ENCODE measurements at places on chromosomes 1 and 21.
A peak's percentile ranks its signal among the peaks of the same experiment; 100 is the strongest.

DNA sequence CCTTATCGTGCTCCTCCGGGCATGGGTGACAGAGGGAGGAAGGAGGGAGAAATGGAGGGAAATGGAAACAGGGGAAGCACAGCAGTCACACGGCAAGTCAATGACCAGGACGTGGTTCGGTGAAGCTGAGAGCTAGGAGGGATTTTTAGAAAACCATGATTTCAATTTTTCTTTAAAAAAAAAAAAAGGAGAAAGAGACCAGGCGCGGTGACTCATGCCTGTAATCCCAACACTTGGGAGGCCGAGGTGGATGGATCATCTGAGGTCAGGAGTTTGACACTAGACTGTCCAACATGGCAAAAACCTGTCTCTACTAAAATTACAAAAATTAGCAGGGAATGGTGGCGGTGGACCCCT, 776 bp upstream of the TNFRSF9 start:
- DNase-seq, result no peak

DNA sequence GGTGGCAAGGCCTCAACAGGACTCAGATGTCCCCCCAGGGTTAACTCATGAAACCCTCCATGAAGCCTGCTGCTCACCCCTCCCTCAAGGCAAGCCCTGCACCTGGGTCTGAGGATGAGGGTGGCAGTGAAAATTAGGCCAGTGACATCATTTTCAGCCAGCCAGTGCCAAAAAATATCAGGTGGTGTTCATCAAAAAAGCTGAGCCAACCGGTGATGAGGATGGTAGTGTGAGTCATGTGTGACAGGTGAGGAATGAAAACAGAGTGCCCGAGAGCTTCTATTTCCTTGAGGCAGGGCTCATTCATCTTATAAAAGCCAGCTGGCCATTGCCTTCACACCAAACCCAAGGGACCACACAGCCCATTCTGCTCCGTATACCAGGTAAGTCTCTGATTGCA, at the start of gene SPRR1A:
SPRR1A (plus strand) TSS at position 339 of the 400 bp plus-strand sequence. CDS start 1,150 bp downstream, outside the sequence.
- DNase-seq, result no peak

DNA sequence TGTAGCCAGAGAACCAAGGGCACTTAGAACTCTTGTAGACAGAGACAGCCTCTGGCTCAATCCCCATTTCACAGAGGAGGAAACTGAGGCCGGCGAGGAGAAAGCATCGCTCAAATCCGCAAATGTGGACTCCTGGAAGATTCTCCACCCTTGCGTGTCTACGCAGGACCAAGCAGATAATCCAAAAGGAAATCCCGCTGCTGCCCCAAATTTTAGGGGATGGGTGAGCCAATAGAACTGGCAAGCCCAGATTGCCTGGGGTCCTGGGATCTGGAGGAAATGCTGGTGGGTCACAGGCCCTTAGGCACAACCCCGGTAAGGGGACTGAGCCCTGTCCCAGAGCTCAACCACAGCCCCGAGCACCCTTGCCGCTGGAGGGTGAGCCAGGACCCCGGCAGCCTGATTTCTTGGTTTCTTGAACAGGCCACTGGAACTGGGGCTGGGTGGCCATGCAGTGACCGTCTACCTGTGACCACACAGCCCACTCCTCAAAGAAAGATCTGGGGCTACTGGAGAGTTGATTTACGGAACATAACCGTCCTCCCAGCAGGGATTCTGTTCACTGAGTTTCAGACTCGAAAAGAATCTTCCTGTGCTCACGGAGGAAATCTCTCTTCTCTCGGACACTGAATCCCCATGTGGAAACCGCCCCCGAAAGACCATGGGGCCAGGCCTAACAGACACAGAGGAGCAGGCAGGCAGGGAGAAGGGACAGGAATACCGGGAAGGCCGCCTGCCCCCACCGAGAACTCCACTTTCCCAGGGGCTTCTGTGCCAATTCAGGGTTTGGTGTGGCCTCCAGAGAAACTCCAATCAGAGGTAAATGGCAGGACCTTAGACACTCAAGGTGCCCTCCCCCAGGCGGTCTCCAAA, 238.4 kb downstream of the NPHP4 start:
- DNase-seq, result no peak

GRCh38 chr1:1910033-1910465, 5.0 kb upstream of the CALML6 start:
- no peak for DNase-seq

DNA sequence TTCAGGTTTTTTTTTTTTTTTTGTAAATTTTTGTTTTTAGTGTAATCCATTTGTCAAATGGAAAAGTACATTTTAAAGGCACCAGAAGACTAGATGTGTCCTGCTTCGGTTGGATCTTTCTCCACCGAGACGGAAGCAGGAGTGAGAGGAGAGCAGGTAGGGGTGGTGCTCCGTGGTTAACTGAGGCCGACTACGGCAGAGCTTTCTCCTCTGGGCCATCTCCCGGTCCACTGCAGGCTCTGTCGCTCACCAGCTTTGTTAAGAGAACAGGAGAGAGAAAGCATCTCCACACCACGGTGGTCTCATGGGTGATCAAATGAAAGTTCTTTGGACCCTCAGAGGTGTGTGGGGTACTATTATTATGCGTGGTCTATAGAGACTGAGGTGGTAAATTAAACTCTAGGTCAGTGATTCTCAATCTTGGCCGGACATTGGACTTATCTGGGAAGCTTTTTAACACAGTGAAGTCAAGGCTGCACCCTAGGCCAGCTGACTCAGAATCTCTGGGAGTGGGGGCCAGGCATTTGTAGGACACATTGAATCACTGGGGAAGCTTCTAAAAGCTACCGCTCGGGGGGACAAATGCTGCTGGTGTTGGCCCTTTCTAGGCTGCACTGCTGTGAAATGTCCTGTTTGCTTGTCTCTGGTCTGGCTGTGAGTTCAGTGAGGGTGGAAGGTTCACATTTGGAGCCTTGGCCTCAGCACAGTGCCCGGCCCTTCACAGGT, 25.0 kb downstream of the ABCA4 start:
- DNase-seq, result no peak

GRCh38 chr1:171716616-171717015, 25.2 kb downstream of the VAMP4 start:
- no peak for DNase-seq

GRCh38 chr1:157278383-157279137, 140.4 kb upstream of the ETV3 start:
- DNase-seq, result no peak

DNA sequence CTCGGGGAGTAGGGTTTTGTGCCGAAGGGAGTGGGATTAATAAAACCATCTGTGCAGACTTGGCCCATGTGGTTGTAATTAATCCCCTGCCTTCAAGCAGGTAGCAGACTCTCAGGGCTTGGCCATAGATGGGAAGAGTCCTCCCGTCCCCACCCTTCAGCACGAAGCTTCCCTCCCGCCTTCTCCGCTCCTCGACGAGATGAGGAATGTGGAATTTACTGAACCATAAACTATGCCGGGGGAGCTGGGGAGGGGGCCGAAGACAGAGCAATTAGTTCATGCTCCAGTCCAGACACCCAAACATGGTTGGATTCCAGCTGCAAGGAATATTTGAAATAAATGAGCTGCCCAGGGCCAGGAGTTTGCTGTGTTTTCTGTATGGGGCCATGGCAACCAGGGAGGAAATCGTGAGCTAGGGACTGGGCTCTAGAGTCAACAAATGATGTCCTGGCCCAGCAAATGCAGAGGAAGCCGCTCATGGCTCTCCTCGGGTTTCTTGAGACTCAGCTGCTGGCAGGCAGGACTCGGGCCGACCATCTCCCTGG, 78.8 kb downstream of the SPSB1 start:
- no peak for DNase-seq

DNA sequence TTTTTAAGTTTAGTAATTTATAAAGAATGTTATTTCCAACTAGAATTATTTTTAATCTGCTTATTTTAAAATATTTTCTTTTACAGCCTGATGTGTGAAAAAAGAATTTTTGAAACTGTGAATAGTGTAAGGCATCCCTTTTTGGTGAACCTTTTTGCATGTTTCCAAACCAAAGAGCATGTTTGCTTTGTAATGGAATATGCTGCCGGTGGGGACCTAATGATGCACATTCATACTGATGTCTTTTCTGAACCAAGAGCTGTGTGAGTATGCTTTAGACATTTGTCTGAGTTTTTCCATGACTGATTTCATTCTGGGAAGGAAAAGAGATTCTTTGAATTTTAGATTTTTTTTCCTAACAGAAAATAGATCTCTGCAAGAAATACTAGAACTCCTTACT, 77.9 kb downstream of the GTF2B start:
- DNase-seq, result no peak

- no peak for DNase-seq
Observed at GRCh38 chr1:201593200-201593921, 54.4 kb downstream of the NAV1 start.

DNA sequence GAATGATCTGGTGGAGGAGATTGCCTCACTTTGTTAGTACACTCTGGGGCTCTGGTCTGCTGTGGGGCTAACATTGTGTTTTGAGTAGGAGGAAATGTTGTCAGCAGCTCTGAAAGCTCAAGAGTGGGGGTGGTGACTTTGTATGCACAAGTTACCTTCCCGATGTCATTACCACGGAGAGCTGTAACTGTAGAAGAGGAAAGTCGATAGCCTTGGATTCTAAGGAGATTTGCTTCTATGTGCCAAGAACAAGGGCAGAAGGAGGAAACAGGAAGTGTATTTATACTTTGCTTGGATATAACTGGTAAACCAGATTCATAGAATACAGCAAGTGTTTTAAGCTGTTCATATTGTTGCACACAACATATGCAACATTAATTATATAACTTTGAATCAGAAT, 196.1 kb downstream of the AMY1C start:
- no peak for DNase-seq

DNA sequence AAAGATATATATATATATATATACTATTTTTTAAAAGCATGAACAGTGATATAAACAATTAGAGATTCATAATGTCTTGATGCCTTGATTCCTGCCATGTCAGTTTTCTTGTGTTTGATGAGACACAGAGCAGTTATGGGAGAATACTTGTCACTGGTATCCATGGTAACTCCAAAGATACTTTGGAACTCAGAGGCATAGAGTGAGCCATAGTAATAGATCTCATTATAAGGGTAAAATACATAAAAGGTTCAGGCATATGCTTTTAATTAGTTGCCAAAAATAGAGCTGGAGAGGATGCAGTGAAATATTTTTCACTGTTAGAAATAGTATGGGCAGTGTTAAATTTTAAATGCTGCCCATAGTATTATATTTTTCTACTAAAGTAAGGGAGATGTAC, 134.1 kb downstream of the SYT14 start:
- DNase-seq, result no peak

DNA sequence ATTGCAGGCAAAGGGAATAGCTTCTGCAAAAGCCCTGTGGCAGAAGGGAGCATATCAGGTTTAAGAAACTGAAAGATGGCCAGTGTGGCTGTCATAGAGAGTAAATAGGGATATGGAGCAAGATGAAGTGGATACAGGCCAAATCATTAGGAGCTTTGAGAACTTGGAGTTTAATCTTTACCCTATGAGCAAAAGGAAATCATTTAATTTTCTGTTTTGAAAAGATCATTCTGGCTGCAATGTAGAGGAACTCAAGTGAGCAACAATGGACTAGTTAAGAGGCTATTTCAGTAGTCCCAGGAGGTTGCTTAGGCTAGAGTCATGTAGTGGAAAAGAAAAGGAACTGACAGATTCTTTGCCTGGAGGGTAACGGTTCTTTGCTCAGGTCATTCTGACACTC, 47.2 kb downstream of the RAP1A start:
- DNase-seq, result no peak

- no peak for DNase-seq
Observed at GRCh38 chr1:41860214-41860613, 58.5 kb downstream of the HIVEP3 start.

DNA sequence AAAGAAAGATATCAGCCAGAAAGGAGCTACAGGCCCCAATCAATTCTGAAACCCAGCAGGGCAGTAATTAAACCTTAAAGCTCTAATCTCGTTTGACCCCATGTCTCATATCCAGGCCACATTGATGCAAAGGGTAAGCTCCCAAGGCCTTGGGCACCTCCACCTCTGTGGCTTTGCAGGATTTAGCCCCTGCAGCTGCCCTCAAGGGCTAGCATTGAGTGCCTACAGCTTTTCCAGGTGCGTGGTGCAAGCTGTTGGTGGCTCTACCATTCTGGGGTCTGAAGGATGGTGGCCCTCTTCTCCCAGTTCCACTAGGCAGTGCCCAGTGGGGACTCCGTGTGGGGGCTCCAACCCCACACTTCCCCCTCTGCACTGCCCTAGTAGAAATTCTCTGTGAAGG, 429.9 kb downstream of the NPHP4 start:
- no peak for DNase-seq

- peak; percentile 82 for DNase-seq
Observed at GRCh38 chr21:33968080-33968994, 52.7 kb upstream of the ATP5PO start.

- no peak for DNase-seq
Observed at GRCh38 chr1:225410036-225410435, 17.8 kb downstream of the LBR start.

DNA sequence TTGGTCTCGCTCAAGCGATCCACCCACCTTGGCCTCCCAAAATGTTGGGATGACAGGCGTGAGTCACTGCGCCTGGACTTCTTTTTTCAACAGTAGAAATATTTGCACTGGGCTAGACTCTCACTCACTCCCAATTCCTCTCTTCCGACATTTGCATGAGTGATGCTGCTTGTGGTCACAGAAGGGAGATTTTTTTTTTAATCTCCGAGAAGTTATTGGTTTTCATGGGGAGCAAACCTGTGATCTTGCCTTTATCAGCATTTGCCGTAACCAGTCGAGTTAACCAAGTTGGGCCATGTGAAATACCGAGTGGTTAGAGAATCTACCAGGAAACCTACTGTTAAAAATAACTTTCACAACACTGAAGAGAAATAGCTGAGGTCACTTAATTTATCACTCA, 21.1 kb downstream of the ERG start:
- no peak for DNase-seq

- no peak for DNase-seq
Observed at GRCh38 chr21:35664683-35665082, 395.6 kb downstream of the SETD4 start.

GRCh38 chr1:20290624-20291597, at the start of gene VWA5B1:
Gene VWA5B1, plus strand, starts transcription at chr1:20290875. Its CDS starts 19,727 bp downstream, at chr1:20310602.
- no peak for DNase-seq

GRCh38 chr1:87044840-87045239, 130.4 kb downstream of the HS2ST1 start:
- DNase-seq, result no peak

- DNase-seq, result peak; percentile 84
Observed at GRCh38 chr1:228166170-228166936, 749 bp downstream of the IBA57 start.

DNA sequence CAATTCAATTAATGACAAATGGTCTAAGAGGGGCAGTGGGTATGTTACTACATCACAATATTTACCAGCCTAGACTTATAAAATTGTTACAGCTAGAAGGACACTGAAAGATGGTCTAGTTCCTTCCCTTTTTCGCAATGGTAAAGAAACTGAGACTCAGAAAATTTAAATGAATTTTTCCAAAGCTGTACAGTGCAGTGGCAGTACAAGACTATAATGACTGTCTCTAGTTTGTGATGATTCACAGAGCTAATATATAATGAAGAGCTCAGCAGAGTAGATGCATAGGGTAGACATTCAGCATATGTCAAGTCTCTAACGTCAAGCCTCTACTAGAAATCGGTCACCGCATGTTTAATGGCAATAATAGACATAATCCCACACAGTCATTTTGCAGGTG, 4.6 kb downstream of the PLPP3 start:
- no peak for DNase-seq

GRCh38 chr1:2801535-2802291, at the start of gene TTC34:
Gene TTC34, minus strand, starts transcription at chr1:2801693. Its CDS starts 866 bp downstream, at chr1:2800827.
- DNase-seq, result peak; percentile 54
